ENCODE measurements at places on chromosomes 16 and 17.

- DNase-seq = no peak
Observed at GRCh38 chr16:17777408-17777863, 306.7 kb upstream of the XYLT1 start.

GRCh38 chr16:70377782-70378181 lies 31.1 kb downstream of the DDX19A start:
- DNase-seq = no peak

- no peak for DNase-seq
Observed at GRCh38 chr17:55038291-55038690, 69.7 kb downstream of the STXBP4 start.

DNA sequence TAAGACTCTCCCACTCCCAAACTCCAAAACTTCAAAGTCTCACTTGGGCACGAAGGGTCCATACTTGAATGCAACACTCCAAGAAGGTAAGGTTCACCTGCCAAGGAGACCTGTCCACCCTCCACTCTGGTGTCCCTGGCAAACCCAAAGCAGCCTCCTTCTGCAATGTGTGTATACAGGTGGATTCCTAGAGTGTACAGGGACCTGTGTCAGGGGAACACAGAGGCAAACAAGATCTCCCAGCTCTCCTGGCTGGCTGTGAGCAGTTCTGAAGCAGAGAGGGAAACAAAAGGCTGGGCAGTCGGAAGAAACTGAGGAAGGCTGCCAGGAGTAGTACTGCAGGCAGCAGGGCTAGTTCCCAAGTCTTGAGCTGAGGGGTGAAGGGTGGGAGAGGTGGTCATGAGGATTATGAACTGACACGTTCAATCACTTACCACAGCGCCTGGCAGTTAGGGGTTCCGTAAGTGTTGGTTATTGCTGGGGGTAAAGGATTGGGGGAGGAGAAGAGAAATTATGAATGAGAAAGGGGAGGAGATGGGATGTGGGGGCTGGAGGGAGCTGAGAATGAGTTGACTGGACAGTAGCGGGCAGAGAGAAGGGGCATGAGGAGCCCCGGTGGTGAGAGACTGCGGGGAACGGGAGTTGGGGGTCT lies 795 bp downstream of the KCTD13 start:
- DNase-seq = no peak

DNA sequence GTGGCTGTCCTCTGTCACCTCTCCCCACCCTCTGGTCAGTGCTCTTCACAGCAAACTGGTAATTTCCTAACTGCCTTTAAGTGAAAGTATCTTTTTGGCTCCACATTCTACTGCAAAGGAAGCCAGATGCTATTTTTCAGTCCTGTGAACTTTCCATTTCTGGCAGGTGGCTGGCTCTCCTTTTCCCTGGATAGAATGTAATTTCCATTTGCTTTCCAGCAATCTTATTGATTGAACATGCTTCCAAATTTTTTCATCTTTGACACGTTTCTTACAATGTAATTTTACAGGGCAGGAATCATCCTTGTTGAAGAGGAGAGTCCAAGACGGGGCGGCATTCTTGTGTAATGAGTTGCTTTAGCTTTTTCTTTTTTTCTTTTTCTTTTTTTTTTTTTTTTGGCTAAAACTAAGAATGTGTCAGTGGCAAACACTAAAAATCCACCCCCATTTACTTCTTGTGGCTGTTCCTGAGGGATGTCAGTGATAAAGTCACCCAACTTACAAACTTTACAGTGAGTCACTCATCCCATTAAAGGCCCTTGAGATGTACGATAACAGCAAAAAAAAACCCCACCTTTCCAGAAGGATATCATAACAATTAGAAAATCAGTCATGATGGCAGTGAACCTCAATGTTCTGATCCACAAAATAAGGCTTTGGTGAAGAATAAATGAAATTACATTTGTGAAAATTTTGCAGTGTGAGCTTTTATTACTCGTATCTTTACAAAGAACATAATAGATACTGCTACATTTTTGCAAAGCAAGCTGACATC lies 29.4 kb upstream of the PRKCA start:
- peak; percentile 44 for DNase-seq

GRCh38 chr17:40111221-40112128 lies 10.3 kb upstream of the MSL1 start:
- DNase-seq = peak; percentile 96

DNA sequence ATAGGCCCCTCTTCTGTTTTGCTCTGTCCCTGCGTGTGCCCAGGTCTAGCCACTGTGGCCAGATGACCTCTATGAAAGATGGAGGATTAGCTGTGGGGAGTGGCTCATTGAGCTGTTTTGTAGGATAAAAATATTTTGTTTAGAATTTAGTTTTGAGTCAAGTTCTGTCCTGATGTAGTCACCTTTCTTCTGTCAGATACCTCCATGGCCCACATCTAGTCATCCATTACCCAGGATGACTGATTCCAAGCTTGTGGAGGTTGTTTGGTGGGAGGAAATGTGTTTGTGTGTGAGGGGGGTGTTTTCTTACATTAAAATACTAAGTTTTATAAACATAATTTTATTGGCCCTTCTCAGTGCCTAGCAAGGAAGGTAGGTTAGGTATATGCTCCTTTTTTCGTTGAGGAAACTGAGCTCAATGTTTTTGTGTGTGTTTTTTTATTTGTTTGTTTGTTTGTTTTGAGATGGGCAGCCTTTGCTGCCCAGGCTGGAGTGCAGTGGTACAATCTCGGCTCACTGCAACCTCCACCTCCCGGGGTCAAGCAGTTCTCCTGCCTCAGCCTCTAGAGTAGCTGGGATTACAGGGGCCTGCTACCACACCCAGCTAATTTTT lies 16.3 kb downstream of the SNX11 start:
- no peak for DNase-seq

- DNase-seq = no peak
Observed at GRCh38 chr16:22859925-22860324, 46.0 kb downstream of the HS3ST2 start.

- peak; percentile 99 for DNase-seq
Observed at GRCh38 chr17:5486206-5487124, at the start of gene MIS12. TSS of gene MIS12 (plus strand) at chr17:5486566. CDS start at chr17:5488863, 2,297 bp downstream.

DNA sequence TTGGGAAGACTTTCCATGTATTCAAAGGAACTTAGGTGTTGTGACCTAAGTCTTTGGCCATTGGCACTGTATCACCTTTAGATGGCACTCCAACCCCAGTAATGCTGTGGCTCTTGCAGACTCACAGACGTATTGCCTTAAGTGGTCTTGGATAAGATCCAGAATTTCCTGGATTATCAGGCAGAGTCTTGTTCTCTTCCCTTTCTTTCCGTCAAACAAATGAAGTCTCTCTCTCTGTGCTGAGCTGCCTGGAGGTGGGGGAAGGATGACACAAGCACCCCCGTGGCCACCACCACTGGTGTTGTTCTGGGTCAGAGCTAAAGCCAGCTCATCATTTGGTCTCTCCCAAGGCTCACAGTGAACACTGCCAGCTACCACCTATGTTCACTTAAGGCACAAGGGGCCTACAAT lies 789.9 kb upstream of the KIF2B start:
- no peak for DNase-seq

GRCh38 chr17:33204156-33204555 lies 88.9 kb downstream of the ASIC2 start:
- DNase-seq = no peak

GRCh38 chr16:47884116-47884725 lies 271.6 kb downstream of the ABCC12 start:
- DNase-seq = no peak

- no peak for DNase-seq
Observed at GRCh38 chr16:28873543-28874201, 4.6 kb upstream of the ATP2A1 start.
